ENCODE measurements at places on chromosomes 3 and 15. TPM values are rescaled to one million over a fixed set of nuclear protein-coding genes. Genes with fewer than 3 reads are reported as not detected.
A peak's percentile ranks its signal among the peaks of the same experiment; 100 is the strongest.

DNA sequence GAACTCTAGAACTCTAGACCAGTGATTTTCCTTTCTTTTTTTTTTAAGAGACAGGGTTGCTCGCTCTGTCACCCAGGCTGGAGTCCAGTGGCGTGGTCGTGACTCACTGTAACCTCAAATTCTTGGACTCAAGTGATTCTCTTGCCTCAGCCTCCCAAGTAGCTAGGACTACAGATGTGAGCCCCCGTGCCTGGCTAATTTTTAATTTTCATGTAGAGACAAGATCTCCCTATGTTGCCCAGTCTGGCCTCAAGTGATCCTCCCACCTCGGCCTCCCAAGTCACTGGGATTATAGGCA, 359.6 kb downstream of the SHQ1 start:
- DNase-seq, result no peak

GRCh38 chr3:166685246-166685645, 694.9 kb downstream of the ZBBX start:
- no peak for DNase-seq

DNA sequence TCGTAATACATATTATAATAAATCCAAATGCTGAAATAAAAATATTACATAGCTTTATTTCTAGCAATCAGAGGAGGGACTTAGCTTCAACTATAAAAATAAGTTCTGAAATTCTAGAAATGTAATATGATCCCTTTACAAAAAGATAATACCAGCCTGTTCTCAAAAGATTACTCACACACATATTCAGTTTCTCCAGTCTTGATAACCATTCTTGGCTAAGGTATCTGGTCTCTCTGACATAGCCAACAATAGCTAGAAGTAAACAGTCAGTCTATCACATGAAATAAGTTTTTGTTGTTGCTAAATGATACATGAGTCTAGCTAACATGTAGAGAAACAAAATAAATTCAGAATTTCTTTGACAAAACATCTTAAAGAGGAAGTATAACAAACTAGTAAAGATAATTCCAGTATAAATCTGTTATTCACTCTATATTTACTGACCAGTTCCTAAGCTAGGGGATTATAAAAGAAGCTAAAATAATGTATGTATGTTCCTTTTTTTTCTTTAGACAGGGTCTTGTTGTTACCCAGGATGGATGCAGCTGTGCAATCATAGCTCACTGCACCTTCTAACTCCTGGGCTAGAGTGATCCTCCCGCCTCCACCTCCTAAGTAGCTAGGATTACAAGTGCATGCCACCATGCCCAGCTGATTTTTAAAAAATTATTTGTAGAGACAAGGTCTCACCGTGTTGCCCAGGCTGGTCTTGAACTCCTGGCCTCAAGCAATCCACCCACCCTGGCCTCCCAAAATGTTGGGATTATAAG, 170.6 kb downstream of the TBL1XR1 start:
- DNase-seq, result no peak

- no peak for DNase-seq
These were observed 21.0 kb downstream of the PAQR5 start for GRCh38 chr15:69319384-69320375.

DNA sequence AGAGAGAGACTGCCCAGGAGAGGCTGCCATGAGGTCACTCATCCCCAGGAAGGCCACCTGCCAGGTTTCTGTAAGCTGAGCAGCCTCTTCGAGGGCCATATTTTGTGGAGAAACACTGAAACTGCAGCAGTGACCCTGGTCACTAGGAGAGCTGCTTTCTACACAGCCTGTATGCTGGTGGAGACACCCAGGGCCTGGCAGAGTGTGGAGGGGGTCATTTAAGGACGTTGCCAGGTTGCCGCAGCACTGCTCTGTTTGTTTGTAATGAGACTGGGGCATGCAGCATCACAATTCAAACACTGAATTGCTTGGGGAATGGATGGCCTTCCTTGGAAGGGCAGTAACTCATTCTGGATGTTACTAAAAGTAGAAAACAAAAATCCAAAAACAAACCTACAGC, 104.9 kb upstream of the TRIM42 start:
- no peak for DNase-seq

DNA sequence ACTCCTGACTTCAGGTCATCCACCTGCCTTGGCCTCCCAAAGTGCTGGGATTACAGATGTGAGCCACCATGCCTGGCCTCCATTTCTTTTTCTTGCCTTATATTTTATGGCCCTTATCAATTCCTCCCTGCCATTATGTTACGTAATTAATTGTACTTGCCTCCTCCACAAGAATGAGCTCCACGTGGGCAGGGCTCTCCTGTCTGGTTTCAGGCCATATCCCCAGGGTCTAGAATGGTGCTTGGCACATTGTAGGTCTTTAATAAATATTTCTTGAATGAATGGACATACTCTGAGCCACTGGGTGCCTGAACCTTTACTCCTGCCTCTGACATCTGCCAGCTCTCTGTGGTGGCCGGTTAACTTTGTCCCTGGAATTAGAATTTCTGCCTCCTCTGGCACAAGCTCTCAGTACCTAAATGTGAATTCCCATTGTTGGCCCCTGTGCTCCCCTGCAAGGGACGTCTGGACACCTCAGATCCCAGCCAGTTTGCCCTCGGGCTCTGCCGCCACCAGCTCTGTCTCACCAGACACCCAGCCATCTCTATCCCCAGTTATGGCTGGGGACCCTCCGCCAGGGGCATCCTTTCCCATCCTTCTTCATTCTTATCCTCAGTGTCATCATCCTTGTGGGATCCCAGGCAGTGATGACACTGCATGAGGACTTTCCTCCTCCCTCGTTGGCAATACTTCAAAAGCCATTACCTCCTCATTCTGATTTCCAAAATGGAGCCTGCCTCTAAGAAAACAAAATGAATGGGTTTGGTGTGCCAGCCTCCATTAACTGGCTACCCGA, 165.6 kb upstream of the SMAD3 start:
- DNase-seq, result no peak

DNA sequence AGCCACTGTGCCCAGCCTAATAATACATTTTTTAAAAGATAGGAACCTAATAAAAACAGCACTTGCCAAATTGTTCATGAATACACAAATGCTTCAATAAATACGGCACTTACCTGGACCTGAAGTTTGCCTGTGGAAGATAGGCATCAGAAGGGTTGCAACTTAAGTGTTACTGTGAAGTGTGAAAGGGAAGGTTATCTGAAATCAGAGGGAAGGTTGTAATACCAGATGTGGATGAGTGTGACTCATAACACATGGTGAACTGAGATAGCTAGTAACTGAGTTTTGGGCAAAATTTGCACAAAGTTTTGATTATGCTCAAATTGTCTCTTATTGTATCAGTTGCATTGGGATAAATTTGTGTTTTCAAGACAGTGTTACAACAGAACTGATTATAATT, 68.0 kb downstream of the ATP11B start:
- DNase-seq, result no peak

- no peak for DNase-seq
These were observed 69.6 kb downstream of the CHDH start for GRCh38 chr3:53776494-53777101.

- DNase-seq, result no peak
These were observed 966 bp upstream of the PKM start for GRCh38 chr15:72231833-72232478.

DNA sequence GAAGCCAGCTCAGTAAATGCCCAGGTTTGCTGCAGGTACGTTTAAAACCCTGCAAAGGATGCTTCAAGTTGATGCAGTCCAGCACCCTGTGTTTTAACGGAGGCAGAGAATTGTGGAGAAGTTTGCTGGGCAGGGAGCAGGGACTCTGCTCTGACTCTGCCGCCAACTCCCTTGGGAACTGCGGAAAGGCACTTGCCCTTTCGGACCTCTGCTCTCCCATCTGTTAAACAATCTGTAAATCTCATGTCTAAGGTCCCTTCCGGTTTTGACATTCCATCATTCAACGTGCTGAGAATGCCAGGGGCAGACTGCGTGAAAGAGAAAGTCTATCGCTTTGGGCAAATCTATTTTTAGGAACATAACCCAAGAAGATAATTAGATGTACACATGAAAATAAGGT, 184.5 kb downstream of the OPA1 start:
- no peak for DNase-seq

GRCh38 chr15:100335335-100335999, 6.3 kb downstream of the ADAMTS17 start:
- DNase-seq, result no peak

DNA sequence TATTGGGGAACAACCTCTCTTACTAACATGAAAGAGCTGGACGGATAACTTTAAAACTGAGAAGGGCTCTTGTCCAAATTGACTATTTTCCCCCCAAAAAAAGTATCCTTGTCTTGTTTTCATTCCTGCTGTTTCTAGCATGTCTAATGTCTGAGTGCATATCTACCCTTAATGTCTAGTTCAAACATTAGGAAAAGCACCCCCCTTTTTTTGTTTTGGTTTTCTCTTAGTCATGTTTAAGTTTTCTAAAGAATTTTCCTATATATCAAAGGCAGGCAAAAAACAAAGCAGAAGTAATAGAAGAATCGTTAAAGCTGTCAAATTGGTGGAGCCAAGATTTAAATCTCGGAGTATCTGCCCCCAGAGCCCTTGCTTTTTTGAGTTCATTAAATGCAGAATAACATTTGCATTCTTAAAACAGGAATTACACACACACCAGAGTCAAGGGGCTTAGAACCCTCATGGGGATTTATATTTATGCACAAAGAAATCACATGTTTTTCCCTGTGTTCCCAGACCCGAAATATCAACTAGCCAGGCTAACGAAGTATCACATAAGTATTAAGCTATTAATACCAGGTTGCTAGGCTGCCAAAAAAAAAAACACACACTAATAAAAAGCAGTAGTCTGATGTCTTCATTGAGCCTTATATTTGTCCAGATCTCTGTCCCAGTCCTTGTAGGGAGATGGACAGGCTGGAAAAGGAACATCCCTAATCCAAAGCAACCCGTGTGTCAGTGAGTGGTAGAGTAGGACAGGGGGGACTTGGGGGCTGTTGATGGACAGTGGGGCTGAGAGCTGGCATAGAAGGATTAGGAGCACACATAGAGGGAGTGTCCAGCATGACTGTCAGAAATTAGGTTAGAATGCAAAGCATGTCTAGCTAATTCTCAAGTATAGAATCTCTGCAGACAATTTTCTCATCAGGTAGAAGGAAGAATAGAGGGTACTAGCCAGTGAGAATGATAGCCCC, 103.6 kb upstream of the BFSP2 start:
- DNase-seq, result peak; percentile 42

GRCh38 chr15:38528294-38528693, 36.3 kb downstream of the RASGRP1 start:
- no peak for DNase-seq

GRCh38 chr3:157238457-157238856, 78.5 kb upstream of the CCNL1 start:
- no peak for DNase-seq

DNA sequence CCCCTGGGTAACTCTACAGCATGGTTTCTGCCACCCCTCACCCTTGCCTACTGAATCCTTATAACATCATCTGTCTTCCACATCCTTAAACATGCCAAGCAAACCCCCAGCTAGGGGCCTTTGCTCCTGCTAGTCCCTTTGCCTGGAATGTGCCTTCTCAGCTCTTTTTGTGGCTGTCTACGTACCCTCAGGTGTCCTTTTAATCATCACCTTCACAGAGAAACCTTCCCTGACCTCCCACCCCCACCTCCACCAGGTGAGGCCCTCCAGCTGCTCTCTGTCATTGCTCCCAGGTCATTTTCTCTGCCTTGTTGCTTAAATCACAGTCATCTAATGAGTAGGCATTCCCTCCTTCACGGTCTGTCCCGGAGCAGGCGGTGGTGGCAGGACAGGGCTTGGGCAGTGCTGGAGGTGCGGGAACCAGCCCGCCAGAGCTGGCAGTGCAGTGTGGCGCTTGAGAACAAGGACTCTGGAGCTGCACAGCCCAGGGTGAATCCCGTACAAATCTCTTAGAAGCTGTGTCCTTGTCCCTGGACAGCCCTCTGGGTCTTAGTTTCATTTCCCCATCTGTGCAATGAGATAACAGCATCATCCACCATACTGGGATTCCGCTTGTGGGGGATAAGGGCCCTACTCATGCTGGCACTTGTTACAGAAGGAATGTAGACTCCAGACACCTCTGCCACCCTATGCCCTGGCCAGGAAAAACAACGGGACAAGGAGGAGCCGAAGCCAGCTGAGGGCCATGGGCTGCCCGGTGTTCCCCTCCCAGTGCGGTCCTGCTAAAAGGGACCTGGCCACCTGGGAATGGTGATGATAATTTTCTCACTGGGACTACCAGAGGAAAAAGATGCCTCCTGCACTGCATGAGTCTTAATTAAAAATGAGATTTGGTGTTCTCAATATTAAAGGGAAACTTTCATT, 52.1 kb upstream of the IQSEC1 start:
- no peak for DNase-seq

GRCh38 chr3:17135696-17136095, 250.9 kb downstream of the PLCL2 start:
- DNase-seq, result no peak

- no peak for DNase-seq
These were observed 152.5 kb upstream of the PEX5L start for GRCh38 chr3:180189310-180189648.

GRCh38 chr3:140536926-140537726, 140.7 kb upstream of the TRIM42 start:
- no peak for DNase-seq

DNA sequence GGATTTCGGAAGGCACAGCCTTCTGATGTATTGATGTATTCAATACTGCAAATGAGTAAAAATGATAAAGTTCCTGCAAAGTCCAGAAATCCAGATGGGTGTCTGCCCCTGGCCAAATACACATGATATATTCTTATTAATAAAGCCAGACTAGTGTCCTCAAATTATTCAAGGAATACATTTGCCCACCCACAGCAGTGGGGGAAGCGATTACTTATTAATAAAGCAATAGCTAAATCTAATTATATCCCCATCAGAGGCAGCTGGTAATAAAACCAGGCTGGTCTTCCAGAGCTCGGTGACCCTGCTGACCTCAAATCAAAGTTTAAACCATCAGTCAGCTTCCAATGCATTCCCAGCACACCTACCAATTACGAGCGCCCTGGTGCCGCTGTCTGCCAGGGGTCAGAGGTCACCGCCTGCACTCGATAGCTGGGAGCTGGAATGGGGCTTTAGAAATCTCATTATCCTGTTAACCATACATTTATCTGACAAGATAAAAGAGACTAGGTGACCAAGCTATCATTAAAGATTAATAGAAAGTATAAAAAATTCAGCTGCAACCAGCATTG, 330.3 kb downstream of the UACA start:
- no peak for DNase-seq

Gene NRG4
- 3.1 TPM for polyA plus RNA-seq

Gene SLC22A13
- polyA plus RNA-seq, result 0.24 TPM

Gene TMEM108
- 43.1 TPM for polyA plus RNA-seq

Gene CIB2
- polyA plus RNA-seq, result 29.9 TPM

Gene LYSMD4
- 12.4 TPM for polyA plus RNA-seq

Gene ERICH6
- polyA plus RNA-seq, result 0.65 TPM

All from right lung (tissue), 10 donors.